ENCODE measurements at places on chromosomes 11 and 22.

GRCh38 chr11:88618327-88619070, 281.0 kb upstream of the CTSC start:
- no peak for DNase-seq

DNA sequence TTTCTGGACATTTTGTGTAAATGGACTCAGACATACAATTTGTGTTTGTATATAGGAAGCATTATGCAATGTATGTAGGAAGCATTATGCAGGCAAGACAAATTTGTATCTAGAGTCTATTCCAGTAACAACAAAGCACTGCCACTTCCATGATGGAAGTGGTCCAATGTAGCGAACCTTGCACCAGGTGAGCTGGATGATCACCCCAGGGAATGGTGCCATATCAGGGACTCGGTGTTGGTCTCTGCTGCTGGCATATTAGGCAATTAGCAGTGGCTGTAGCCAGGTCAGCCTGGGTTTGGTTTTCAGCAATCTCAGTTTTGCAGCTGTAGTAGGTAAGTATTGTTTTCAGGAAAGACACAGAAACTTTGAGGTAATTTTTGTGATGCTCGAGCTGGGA, 12.8 kb downstream of the ZFP91 start:
- DNase-seq: no peak

- no peak for DNase-seq
Observed at GRCh38 chr22:37088108-37088605, 21.4 kb downstream of the TMPRSS6 start.

- no peak for DNase-seq
Observed at GRCh38 chr11:83367745-83368144, 81.6 kb upstream of the CCDC90B start.

DNA sequence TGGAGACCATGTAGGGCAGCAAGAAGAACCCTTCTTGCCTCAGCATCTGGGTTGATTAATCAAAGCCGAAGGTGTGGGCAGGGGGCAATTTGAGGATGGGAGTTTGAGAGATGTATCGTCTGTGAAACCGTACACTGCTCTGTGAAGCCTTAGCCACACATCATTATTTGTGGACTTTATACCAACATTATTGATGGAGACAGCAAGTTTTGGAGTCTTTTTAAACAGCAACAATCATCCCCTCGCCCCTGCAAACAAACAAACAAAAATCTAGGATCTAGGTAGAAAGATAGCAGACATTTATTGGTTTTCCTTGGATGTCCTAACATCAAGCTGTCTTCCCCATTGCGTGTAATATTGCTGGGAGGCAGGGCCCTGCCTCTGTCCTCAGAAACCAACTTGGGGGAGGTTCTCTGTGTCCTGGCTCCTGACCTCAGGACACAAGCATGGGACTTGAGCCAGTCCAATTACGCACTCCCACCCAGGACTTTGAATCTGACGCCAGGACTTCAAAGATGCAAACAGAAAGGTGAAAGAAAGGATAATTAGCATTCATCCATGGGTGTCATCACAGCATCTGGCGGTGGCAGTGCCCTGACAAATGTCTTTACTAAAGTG, 61.6 kb upstream of the PLET1 start:
- DNase-seq: no peak

Data from activated T-cell treated with anti-CD3 and anti-CD28 coated beads for 48 hours (primary cell).